CD4-positive, alpha-beta T cell treated with Interleukin-17A for 1 hour (primary cell): ENCODE measurements at places on chromosomes 5 and 9.

DNA sequence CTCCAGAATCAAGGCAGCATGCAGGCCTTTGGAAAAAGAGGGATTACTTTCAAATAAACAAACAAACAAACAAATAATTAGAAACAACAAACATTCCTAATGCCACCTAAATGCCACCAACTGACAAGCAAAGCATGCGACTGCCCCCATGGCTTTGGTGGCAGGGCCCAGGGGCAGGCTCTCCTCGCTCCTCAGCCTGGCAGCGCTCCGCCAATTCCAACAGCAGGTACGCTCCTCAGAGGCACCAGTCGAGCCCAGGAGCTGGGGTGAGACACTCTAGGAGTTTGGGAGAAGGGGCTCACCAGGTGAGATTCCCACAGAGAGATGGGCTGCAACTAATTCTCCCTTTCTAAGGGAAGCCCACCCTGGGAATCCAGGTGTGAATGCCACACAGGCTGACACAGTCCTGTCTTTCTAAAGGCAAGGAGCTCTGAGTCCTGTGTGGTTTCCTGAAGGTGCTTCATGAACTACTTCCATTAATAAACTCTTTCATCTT lies 27.8 kb downstream of the CSF2 start:
- DNase-seq = no peak

- no peak for DNase-seq
Measured at GRCh38 chr5:38799556-38800377, 46.0 kb upstream of the OSMR start.

GRCh38 chr5:116488356-116489041 lies 86.1 kb downstream of the SEMA6A start:
- no peak for DNase-seq

GRCh38 chr5:133967124-133967523 lies 1.3 kb downstream of the C5orf15 start:
- DNase-seq = no peak

DNA sequence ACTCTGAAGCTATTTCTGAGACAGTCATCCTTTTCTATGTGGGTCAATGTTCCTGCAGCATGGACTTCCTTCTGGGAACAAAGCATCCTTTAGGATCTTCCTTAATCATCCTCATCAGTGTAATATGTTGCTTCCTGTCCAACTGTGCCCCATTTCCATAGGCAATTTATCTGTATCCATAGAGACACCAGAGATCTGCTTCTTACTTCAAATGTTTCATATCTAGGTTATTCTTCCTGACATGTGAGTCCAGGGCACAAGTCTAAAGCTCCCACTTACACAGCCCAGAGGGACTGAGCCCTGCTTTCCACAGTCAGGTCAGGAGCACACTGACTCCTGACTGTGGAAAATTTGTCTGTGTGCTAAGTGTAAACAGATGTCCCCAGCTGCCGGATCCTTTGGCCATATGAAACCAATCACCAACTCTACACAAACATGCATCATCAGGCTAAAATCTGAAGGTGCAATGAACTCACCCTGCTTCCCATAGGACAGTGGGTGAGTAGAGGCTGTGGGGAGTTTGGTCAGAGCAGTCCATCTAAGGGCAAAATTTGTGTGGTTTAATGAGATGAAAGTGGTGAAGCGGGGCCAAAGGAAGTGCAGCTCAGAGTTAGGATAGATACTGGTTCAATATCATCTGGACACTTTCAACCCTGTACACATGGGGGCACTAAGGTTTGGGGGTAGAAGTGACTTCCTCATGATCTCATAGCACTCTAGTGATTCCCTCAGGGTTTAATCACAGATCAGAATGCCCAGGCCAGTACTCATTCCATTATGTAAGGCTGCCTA lies 85.2 kb upstream of the TNC start:
- DNase-seq = no peak

- DNase-seq = no peak
Measured at GRCh38 chr5:174692381-174692780, 32.0 kb upstream of the MSX2 start.

DNA sequence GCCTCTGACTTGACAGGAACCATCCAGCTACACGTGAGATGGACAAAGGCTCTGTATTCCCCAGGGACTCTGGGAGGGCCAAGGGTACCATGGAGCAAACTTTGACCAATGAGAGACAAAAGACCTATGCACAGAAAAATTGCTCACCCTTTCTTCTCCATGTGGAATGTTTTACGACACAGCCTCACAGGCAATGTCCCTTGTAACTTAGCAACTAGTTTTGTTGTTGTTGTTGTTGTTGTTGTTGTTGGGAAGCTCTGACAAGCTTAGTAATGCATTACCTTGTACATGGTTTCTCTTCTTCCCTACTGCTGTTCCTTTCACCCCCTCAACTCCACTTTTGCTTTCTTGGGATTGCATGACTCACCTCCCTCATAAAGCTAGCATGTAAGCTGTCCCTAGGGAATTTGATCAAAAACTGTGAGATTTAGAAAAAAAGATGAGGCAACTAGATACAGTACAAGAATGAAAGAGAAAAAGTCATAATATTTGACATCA lies 550.9 kb downstream of the RAB3C start:
- no peak for DNase-seq

GRCh38 chr9:137312852-137313325 lies 10.8 kb upstream of the NRARP start:
- DNase-seq = no peak

DNA sequence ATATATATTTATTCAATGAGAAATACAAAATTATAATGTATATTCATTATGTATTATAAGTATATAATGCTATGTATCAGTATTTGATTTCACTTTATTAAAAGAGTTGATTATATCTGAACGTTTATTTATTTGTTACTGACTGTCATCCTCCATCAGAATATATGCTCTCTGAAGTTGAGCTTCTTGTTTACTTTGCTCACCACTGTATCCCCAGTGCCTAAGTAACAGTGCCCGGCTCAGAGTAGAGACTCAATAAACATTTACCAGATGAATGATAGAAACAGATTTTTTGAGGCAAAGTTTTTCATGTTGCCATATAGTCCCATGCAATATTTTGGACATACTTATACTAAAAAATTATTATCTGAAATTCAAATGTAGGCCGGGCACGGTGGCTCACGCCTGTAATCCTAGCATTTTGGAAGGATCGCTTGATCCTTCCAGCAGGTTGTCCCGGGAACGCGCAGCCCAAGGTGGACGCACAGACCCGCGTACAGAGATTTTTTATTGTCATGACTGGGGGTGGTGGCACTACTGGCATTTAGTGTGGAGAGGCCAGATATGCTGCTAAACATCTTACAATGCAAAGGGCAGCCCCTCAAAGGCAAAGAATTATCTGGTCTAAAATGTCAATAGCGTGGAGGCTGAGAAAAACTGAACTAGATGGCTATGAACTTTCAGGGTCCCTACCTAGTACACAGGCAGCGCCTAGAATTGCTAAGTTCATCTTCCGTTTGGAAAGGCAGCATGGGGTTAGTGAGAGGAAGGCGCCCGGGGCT lies 761 bp upstream of the DNAJC25 start:
- DNase-seq = no peak

DNA sequence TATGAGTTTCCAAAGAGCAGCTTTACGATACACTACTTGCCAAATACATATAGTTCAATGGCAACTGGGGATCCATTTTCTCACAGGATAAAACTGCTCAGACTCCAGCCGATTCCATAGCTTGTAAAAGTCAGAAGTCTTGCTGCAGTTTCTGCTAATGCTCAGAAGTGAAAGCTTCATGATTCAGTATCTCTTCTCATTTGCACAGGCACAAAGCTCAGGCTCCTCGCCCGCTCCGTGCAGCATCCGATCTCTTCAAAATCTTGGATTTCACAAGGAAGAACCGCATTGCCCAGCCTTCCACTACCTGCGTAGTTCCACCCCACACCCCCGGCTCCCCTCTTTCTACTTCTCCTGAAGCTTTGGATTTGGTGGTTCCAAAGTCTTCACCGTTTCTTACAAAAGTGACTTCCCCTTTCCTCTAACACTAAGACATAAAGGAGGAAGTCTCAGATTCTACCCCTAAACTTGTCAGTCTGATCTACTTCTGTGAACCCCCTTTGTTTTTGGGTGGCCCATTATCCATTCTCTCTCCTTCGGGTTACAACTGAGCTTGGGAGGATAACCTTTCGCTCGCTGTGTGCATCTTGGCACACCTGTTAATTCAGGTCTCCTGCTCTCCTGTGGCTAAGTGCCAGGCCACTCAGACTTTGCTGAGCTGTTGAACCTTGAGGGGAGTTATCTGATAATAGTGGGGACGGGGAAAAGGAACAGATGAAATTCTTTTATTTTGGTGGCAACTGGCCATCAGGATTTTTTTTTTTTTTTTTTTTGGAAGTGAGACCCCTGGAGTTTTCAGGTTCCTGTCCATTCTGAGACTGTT lies 194.1 kb downstream of the GNA14 start:
- DNase-seq = no peak

DNA sequence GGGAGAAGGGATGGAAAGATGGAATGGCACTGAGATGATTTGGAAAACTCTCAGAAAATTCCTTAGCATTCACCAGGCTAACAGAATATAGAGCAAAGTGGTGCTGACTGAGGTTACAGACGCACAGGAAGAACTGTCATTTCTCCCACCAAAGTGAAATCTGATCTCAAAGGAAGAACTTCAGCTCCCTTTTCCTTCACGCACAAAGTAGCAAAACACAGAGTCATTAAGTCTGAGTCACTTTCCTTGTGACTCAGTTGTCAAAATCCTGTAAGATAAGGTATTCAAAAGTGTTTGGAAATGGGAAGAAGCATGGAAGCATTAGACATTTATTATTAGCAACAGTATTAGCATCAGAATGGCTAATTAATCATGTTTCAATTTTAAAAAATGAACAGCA lies 11.7 kb downstream of the MPDZ start:
- DNase-seq = no peak

DNA sequence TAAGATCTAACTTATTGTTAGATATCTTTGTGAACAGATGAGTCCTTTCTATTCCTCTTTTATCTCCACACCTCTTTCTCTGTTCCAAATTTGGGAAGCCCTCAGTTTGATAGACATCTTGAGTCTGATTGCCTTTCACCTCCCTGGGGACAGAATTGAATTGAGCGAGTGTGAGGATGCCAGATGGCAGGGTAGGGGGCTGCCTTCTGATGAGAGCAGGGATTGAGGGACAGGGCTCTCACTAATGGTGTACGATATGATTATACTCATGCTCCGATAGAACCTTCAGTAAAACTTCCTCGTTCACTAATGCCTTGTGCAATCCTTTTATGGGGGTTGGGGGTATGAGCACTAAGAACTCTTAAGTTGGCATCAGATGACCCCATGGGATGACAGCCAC lies 172.1 kb upstream of the DAP start:
- no peak for DNase-seq

DNA sequence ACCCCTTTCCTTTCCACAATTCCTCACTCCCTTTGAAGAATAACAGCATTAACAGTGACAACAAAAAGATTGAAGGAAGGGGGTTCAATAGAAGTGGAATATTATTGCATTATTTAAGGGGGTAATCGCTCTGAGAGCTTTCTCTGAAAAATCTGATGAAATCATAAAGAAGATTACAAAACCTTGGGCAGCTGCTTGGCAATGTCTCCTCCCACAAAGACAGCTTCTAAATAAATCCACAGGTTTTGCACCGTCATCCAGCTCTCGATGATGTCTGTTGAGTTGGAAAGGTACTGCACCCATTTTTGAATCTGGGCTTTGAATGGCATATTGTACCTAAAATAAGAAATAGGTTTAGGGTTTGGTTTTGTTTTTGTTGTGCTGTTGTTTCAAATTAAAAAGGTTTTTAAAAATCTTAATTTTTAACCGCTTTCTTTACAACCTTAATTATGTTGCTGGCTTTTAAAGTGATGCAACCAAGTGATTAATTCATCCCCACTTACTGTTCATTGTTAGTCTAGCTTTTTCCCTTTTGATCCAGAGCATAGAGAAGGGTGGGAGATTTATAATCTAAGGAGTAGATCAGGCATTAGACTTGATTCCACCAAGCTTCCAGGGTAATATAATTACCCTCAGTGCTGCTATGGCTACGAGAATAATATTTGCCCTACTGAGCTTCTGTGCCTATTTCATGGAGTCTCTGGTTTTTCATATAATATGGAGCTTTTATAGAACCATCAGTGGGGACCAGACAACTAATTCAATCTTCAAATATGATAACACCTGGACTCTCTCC lies 85.0 kb downstream of the DNAH5 start:
- no peak for DNase-seq

DNA sequence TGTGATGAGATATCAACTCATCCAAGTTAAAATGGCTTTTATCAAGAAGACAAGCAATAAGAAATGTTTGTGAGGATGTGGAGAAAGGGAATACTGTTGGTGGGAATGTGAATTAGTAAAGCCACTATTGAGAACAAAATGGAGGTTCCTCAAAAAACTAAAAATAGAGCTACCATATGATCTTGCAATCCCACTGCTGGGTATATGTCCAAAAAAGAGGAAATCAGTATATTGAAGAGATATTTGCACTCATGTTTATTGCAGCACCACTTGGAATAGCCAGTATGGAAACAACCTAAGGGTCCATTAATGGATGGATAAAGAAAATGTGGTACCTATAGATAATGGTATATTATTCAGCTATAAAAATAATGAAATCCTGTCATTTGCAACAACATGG lies 25.1 kb downstream of the PPIP5K2 start:
- no peak for DNase-seq

DNA sequence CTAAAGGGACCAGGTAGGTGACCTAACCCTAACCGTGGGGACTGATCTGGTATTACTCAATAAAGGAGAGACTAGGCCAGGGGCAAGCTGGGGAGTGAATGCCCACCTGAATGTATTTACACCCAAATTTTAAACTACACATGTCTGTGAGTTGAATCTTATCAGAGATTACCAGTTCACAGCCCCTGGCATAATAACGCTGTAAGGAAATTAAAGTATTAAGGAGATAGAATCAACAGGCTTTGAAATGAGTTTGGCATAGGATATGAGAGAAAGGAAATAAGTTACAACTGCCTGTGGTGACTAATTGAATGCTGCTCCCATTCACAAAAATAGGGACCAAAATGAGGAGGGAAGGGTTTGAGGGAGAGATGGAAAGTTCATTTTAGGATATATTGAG lies 593.3 kb downstream of the CSNK1G3 start:
- no peak for DNase-seq

- DNase-seq = no peak
Measured at GRCh38 chr5:122385808-122386207, 73.8 kb downstream of the SNCAIP start.

- no peak for DNase-seq
Measured at GRCh38 chr5:172905346-172906140, 53.7 kb upstream of the RPL26L1 start.

GRCh38 chr5:108989761-108990392 lies 242.2 kb downstream of the FER start:
- DNase-seq = no peak

- DNase-seq = no peak
Measured at GRCh38 chr5:116248432-116248831, 163.6 kb downstream of the COMMD10 start.
